T-helper 1 cell (primary cell): ENCODE measurements at places on chromosomes 1 and 21.
A peak's percentile ranks its signal among the peaks of the same experiment; 100 is the strongest.

GRCh38 chr1:15043934-15044333 is 109.6 kb upstream of the TMEM51 start:
- no peak for DNase-seq

- DNase-seq, result no peak
Observed at GRCh38 chr1:210360852-210361477, 32.3 kb downstream of the HHAT start.

DNA sequence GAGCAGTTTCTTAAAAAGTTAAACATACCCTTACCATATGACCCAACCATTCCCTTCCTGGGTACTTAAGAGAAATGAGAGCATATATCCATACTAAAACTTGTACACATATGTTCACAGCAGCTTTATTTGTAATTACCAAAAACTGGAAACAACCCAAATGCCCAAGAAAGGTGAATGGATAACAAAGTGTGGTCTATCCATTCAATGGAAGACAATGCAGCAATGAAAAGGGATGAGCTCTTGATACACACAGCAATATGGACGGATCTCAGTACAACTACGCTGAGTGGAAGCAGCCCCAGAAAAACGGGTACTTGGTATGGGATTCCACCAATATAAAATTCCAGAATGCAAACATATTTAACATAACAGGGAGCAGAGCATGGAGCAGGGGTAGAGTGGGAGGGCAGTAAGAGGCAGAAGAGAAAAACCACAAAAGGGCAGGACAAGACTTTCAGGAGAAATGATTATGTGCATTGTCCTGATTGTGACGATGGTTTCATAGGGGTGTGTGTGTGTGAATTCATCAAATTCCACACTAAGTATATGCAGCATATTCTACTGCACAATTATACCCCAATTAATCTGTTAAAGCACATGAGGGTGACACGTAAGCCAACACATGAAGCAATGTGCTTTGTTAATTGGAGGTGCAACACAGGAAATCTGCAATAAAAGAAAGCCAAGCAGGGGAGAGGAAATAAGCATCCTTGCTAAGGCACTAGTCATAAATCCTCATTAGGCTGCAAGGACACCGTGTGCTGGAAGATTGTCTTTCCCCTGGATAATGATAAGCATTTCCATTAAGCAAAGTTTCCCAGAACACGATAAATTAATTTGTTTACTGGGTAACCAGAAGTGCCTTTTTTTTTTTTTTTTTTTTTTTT is 113.1 kb upstream of the KRTAP19-8 start:
- no peak for DNase-seq

DNA sequence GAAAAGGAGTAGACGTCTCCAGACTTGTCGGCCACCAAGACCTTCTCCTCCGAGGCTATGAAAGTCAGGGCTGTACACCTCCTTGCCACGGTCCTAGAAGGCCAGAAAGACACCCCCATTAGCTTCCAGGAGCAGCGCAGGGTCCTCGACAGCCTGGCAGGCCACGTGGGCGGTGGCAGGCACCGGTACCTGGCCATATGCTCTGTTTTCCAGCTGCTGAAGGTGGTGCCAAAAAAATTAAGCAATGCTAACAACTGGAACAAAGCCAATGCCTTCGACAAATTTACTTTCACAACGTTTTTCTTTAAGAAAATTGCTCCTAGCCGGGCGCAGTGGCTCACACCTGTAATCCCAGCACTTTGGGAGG is 15.9 kb downstream of the WDR4 start:
- no peak for DNase-seq

DNA sequence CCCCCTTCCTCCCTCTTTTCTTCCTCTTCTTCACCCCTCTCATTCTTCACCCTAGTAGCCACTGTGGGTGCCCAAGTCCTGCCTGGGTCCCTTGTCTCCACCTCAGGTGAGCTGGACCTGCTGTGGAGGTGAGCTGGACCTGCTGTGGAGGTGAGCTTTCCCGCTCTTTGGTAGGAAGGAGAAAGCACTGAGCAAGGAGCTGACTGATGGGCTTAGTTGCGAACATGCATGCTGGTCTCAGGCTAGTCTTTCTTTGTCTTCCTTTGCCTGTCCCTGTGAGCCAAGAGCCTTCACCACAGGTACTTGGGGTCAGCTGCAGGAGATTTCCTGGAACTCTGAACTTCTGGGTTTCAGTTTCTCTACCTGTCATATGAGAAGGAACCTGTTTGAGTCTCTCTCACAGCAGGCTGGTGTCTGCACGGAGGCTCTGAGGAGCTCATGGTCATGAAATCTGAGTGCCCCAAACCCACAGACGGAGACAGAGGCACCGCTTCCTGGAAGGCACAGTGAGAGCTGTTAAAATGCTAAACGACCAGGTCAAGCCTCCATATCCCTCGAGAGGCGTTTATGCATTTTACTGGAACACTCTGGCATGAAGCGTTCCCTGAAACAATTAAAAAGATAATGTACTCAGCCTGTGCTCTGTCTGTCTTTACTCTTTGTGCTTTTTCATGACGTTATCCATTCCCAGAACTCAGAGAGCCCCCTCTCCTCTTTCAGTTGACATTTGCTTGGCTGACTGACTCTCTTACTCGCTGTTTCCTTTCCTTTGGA is 69.5 kb downstream of the RHOU start:
- DNase-seq, result no peak

DNA sequence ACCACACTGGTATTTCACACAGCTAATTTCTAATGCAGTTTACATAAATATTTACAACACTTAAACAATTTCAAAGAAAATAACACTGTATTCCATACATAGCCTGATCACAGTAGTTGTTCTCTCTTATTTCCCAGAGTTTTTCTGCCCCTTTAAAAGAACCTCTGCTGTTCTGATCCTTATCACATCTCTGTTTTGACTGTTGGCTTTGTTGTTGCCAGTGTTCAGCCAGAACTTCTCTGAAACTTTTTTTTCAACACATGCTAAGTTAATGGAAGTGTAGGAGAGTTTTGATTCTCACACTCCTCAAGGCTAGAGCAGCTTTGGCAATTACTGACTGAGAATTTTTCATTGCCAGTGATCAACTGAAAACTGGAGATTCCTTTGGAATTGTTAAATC is 11.1 kb downstream of the SELE start:
- no peak for DNase-seq

DNA sequence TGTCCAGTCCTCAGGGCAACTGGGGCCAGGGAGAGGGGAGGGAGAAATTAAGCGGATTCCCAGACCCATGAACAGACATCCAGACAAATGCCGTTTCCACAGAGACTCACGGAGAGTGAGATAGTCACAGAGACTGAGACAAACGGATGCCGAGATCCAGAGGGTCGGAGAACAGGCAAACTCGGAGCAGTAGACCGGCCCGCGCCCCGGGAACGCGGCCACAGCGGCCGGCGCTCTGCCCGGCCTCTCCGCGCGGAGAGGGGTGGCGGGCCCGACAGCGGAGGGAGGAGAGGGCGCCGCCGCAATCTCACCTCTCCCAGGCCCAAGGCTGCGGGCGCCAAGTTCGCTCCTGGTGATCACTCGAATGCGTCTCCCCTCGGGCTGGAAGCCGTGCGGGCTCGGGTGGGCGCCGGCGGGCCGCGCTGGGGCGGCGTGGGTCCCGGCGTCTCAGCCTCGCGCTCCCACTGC is 831 bp upstream of the FOXD2 start:
- no peak for DNase-seq

GRCh38 chr21:25949701-25950100 is 214.9 kb downstream of the GABPA start:
- DNase-seq, result no peak

DNA sequence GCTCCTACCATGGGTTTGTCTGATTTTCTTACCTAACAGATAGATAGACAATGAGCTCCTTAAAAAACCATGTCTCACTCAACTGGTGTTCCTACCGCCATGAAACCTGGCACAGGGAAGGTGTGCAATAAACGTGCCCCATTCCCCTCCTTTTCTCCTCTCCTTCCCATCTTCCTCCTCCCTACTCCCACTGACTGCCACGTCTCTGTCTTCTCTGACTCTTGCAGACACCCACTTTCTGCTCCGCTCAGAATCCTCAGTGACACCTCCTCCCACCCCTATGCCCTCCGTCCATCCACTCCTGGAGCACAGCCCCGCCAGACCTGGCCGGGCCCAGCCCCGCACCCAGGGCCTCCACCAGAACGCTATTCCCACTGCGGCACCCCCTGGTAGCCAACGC is 52.9 kb downstream of the HMGB4 start:
- DNase-seq, result no peak

GRCh38 chr1:187032316-187032981 is 203.7 kb downstream of the PLA2G4A start:
- no peak for DNase-seq

DNA sequence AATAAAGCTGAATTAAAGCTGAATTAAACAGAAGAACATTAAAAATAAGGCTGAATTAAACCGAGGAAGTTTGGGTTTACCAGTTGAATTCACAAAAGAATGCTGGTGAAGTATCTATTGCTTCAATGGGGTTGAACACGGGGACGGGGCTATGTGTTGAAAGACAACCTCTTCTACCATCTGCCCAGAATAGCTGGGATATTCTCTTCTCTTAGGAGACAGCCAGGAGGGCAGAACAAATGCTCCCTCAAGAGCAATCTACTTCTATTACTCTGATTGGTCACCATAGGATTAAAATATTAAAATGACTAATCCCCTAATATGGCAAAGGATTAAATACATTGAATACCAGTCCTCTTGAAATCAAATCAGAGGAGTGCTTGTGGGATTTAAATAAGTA is 68.4 kb downstream of the LPGAT1 start:
- DNase-seq, result no peak

GRCh38 chr1:84493747-84494146 is 12.4 kb upstream of the SPATA1 start:
- no peak for DNase-seq

DNA sequence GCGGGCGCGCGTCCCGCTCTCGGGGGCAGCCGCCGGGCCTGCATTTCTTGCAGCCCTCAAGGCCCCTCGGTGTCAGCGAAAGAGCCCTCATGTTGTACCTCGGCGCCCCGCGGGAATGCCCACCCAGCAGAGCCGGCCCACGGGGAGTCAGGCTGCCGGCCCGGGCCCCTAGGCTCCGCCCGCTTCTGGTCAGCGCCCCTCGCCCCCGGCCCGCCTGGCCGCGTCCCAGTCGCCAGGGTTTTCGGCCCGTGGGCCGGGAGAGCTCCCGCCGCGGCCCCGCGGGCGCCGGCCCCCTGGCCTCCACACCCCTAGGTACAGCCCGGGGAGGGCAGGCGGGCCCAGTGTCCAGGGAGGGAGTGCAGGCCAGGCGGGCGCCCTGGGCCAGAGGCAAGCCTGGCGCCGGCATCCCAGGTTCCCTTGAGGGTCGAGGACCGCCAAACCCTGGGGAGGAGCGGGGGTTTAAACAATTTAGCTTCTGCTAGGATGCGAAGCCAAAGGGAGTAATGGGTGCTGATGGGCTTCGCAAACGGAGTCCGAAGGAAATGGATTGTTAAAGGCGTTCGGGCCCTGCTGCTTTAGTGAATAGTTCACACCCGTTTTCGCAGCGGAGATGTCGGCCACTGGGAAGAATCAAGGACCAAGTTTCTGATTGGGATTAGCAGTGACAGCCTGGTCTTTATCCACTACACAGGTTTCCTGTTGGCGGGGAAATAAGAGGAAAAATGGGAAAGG is 486 bp upstream of the KCNA3 start:
- no peak for DNase-seq

- peak; percentile 43 for DNase-seq
Observed at GRCh38 chr1:110672001-110672752, 2.6 kb downstream of the KCNA3 start.

- DNase-seq, result peak; percentile 29
Observed at GRCh38 chr1:39105061-39105840, 79.1 kb downstream of the NDUFS5 start.

DNA sequence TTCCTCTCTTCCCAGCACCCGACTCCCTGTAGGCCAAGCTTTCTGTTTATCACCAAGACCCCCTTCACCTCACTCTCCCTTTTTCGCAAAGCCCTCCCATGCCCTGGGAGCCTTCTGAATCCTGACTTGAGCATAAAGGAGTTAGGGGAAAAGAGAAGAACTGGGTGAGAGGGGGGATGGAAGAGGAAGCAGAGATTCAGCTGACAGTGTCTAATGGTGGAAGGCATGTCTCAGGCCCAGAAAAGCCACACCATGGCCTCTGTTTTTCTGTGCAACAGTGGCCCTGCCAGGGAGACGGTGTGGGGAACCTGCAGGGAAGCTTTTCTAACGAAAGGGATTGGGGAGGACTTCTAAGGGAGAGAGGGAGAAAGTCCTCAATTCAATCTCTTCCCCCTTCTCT is 32.9 kb upstream of the SLC30A1 start:
- no peak for DNase-seq

- DNase-seq, result no peak
Observed at GRCh38 chr1:178232949-178233348, 139.0 kb downstream of the RASAL2 start.

GRCh38 chr1:36448530-36449056 is 1.7 kb downstream of the OSCP1 start:
- DNase-seq, result no peak

DNA sequence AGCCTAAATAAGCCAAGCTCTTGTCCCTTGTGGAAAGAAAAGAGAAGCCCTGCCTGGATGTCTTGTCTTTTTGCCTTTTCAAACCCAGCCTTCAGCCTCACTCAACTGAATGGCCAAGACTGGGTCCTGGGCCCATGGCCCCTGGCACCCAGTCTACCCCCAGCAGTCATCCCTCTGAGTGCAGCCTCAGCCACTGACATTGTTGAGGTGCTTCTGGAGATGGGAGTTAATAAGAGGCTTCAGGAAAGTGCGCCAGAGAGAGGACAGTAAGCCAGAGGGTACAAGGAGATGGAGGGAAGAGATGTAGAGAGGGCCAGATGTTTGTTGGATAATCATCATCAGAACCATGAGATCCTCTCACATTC is 6.8 kb downstream of the FNDC5 start:
- no peak for DNase-seq

DNA sequence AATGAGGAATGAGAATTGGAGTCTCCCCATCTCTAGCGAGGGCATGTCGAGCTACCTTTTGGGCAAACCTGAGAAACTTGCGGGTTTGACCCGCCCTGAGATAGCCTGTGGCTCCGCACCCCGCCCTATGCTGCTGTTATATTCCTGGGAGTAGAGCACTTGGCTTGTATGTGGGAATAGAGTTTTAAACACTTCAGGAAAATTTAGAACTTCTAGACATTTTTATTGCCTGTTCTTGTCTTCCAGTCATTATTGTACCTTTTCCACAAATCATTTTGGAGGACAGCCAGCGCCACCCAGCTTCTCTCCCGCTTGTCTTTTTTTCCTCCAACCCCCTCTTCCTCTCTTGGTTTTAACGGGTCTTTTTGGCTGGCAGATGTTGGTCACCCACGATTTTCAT is 738 bp downstream of the GNPAT start:
- DNase-seq, result peak; percentile 8

GRCh38 chr1:195867638-195868037 is 740.6 kb downstream of the KCNT2 start:
- DNase-seq, result no peak

GRCh38 chr21:16241479-16241963 is 511.7 kb downstream of the USP25 start:
- DNase-seq, result no peak

DNA sequence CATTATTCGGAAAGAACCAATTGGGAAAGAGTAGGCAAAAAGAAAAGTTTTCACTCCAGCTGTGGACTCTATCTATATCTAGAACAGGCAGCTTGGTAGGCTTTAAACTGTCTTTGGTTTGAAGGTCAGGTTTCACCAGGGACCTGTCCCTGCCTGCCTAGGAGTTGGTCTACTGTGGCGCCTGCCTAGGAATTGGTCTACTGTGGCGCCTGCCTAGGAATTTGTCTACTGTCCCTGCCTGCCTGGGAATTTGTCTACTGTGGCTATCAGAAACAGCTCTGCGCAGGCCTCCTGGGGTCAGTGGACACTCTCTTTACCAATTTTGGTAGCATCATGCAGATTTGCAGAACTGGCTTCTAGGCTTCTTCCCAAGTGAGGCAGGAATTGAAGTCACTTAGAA is 13.8 kb downstream of the USP25 start:
- DNase-seq, result no peak
